CD4-positive, CD25-positive, alpha-beta regulatory T cell (primary cell): ENCODE measurements at places on chromosomes 1 and 21. TPM values are rescaled to one million over a fixed set of nuclear protein-coding genes. Genes with fewer than 3 reads are reported as not detected.

GRCh38 chr1:77543822-77544448 is 138.5 kb downstream of the ZZZ3 start:
- no peak for DNase-seq

GRCh38 chr1:241156231-241156965 is 200.6 kb downstream of the RGS7 start:
- no peak for DNase-seq

DNA sequence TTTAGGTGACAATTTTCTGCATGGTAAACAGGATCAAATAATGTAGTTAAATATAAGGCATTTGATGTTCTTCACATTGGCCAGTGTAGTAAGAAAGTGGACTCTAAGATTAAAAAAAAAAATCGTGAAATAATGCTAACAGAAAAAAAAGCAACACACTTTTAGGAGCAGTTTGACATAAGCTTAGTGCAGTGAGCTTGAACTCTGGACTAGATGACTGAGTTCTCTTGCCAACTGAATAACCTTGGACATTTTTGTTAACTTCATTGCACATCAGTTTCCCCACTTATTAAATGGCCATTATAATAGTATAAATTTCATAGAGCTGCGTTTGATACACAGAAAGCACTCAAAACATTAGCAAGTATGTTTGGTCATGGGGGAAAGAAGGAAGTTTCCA is 649.3 kb upstream of the ADGRL4 start:
- DNase-seq: no peak

- peak; percentile 56 for DNase-seq
These were observed 22.0 kb upstream of the PRDM15 start for GRCh38 chr21:41901099-41901498.

GRCh38 chr1:93238425-93238824 is 57.9 kb downstream of the CCDC18 start:
- DNase-seq: no peak

DNA sequence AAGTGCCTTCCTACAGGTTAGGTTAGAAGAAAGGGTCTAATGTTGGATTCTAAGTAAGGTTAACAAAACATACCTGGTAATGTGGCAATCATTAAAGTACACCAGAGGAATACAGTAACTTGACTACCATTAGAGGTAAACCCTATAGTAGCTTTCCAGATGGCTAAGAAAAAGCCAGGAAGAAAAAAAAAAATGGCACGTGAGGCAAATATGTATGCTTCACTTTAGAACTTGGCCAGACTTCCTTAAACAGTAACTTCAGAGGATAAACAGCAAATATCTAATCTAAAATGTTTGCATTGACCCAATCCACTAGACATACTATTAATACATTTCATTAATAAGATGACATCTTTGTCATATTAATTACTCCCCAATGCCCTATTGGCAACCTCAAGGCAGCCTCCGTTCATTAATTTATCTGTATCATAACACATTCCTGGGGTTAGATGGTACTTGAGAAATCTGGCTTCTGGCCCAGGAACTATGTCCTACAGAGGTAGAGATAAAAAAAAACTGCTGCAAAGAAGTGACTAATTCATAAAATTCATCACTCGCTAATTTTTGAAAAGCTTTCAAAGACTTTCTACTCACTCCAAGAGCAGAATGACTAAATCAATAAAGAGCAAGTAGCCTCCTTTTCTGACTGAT is 5.8 kb downstream of the DCAF8 start:
- DNase-seq: no peak

GRCh38 chr21:32030146-32030652 is 157.4 kb downstream of the HUNK start:
- DNase-seq: no peak

DNA sequence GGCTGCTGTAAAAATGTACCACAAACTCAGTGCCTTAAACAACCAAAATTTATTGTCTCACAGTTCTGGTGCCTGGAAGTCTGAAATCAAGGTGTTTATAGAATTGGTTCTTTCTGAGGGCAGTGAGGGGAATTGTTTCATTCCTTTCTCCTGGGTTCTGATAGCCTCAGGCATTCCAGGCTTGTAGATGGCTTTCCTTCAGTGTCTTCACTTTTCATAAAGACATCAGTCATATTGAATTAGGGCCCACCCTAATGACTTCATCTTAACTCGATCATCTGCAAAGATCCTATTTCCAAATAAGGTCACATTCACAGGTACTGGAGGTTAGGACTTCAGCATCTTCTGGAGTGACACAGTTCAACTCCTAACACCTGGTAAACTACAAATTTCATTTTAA is 15.0 kb downstream of the CDKN2C start:
- no peak for DNase-seq

GRCh38 chr1:33010932-33011731 is 25.6 kb downstream of the AK2 start:
- DNase-seq: no peak

GRCh38 chr1:23699280-23700179 is 7.9 kb downstream of the RPL11 start:
- no peak for DNase-seq

- no peak for DNase-seq
These were observed 11.8 kb upstream of the STMN1 start for GRCh38 chr1:25917996-25918395.

- peak; percentile 75 for DNase-seq
These were observed 27.5 kb downstream of the TRIM45 start for GRCh38 chr1:117093870-117094621.

- no peak for DNase-seq
These were observed 62.1 kb upstream of the F3 start for GRCh38 chr1:94603663-94604062.

- DNase-seq: no peak
These were observed 39.1 kb upstream of the LRRC3 start for GRCh38 chr21:44416193-44416592.

- DNase-seq: no peak
These were observed 2.6 kb downstream of the RIMS3 start for GRCh38 chr1:40662864-40663263.

DNA sequence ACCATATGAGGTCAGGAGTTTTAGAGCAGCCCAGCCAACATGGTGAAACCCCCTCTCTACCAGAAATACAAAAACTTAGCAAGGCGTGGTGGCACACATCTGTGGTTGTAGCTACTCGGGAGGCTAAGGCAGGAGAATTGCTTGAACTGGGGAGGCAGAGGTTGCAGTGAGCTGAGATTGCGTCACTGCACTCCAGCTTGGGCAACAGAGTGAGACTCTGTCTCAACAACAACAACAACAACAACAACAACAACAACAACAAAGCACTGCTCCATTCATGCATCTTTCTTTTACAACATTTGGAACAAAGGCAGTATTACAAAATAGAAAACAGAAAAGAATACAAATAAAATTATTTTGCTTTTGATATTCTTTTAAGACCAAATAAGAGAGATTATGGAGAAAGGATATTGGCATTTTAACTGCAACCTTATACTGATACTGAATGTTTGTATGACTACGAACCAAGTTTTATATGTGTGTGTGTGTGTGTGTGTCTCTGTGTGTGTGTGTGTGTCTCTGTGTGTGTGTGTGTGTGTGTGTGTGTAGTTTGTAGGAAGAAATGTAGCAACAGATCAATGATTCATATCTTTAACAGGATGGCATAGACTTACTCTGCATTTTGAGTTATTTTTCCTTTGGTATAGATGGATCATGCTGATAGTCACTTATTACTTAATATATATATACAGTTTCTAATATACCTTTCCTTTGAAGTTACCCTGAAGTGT is 24.6 kb downstream of the ATF6 start:
- no peak for DNase-seq

DNA sequence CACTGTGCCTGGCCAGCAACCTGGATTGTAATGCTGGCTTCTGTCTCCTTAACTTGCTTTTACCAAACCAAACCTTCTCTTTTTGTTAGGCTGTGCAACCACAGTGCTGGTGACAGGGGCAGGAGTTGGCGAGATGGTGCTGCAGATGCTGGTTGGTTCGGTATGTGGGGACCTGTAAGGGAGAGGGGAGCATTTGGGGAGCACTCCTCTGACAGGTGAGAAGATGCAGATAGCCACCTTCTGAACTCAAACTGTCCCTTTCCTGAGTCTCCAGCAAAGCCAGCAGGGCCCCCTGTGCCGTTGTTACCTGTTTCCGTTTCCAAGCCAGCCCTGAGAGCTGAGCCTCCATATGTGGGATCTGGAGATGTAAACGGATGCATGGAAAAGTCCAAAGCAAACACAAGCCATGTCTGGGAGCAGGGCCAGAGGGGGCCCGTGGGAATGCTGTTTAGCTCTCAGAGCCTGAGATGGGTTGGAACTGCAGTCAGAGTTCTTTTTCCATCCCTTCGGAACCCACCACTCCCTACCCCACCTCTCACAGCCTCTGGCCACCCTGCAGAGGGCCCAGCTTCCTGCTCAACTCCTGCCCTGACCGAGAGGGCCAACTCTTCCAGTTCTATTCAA is 34.0 kb downstream of the ELK4 start:
- no peak for DNase-seq

DNA sequence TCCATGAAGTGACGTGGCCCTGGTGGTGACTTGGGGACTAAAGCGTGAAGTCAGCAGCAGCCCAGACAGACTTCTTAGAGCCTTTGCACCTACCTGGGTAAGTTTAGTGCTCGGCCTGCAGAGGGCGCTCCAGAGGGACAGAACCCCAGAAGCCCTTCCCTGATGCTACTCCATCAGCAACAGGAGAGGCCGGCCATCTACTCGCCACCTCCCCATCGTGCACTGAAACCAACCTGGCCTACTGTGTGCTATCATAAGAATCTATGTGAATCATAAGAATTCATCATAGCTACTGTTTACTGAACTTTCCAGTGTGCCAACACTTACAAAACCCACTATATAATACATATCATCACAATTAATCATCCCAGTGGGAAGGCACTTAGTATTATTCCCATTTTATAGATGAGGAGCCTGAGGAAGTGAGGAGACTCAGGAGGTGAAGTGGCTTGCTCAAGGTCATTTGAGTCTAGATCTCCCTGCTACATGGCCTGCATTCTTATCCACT is 7.9 kb upstream of the EDN2 start:
- DNase-seq: no peak

- no peak for DNase-seq
These were observed 3.7 kb upstream of the TEKT2 start for GRCh38 chr1:36080236-36080635.

- DNase-seq: no peak
These were observed 139.8 kb downstream of the LIPI start for GRCh38 chr21:14070968-14071367.

DNA sequence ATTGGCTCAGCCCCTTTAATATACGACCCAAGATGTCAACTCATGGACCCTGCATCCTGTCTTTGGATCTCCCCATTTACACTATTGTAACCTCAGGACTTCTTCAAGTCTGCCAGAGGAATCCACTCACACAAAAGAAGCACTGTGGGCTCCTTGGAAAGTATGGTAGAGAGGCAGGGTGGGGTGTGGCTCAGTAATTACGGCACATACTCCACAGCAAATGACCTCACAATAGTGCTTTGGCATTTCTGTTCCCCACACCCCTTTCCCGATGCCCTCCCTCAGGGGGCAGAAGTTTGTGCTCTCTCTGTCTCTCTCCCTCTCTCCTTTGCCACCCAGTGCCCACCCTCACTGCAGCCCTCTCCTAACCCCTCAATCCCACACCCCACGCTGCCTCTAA is 27.8 kb upstream of the IFNAR2 start:
- no peak for DNase-seq

IPP gene
- 10.9 TPM for polyA plus RNA-seq

SPAG17 gene
- polyA plus RNA-seq: not detected

AGMAT gene
- polyA plus RNA-seq: 9.1 TPM

OR14K1 gene
- polyA plus RNA-seq: not detected

MX2 gene
- polyA plus RNA-seq: 49.2 TPM

IL20 gene
- polyA plus RNA-seq: not detected

BCAN gene
- polyA plus RNA-seq: not detected

RHEX gene
- polyA plus RNA-seq: not detected

SELP gene
- 15.2 TPM for polyA plus RNA-seq

GPX7 gene
- 43.5 TPM for polyA plus RNA-seq

SEC16B gene
- polyA plus RNA-seq: not detected

SMIM11 gene
- polyA plus RNA-seq: 34.3 TPM

ADAMTS1 gene
- polyA plus RNA-seq: not detected
